Mammary microvascular endothelial cell (primary cell): ENCODE measurements at places on chromosomes 5 and 9. TPM values are rescaled to one million over a fixed set of nuclear protein-coding genes. Genes with fewer than 3 reads are reported as not detected.

TMC1 gene
- total RNA-seq: 0.13 TPM in 1 of 2 replicates, not detected in the other

SPARC gene
- total RNA-seq: 1,105 and 1,145 TPM in 2 replicates

GFI1B gene
- total RNA-seq: not detected in 2 replicates

IL7R gene
- 1.8 and 3.8 TPM in 2 replicates for total RNA-seq

SH3RF2 gene
- 0.59 and 1.1 TPM in 2 replicates for total RNA-seq

IFNA10 gene
- total RNA-seq: not detected in 2 replicates

PRRT1B gene
- total RNA-seq: not detected in 2 replicates

GAPT gene
- total RNA-seq: not detected in 2 replicates

CD274 gene
- 20.8 and 22.7 TPM in 2 replicates for total RNA-seq

ADAMTSL2 gene
- not detected in 2 replicates for total RNA-seq

S100Z gene
- not detected in 2 replicates for total RNA-seq

CCDC180 gene
- 0.64 and 1.4 TPM in 2 replicates for total RNA-seq

ZNF483 gene
- total RNA-seq: 0.47 and 0.69 TPM in 2 replicates

FAM169A gene
- 1.5 and 2.8 TPM in 2 replicates for total RNA-seq

PCDHB9 gene
- 0.15 and 0.27 TPM in 2 replicates for total RNA-seq

LMX1B gene
- not detected in 2 replicates for total RNA-seq

PRSS3 gene
- 13.4 and 19.8 TPM in 2 replicates for total RNA-seq

SNCAIP gene
- total RNA-seq: 5.7 and 8.9 TPM in 2 replicates

CAMK2A gene
- total RNA-seq: not detected in 2 replicates

CHSY3 gene
- 1.2 TPM in 2 replicates for total RNA-seq

KCNT1 gene
- total RNA-seq: not detected in 2 replicates

ENTPD8 gene
- 0.05 and 1.5 TPM in 2 replicates for total RNA-seq
